Thoracic aorta endothelial cell (primary cell): ENCODE measurements at places on chromosomes 6 and 20. TPM values are rescaled to one million over a fixed set of nuclear protein-coding genes. Genes with fewer than 3 reads are reported as not detected.

Gene DEK
- 199 and 218 TPM in 2 replicates for total RNA-seq

Gene PRDM1
- total RNA-seq, result 2.4 and 7.4 TPM in 2 replicates

Gene KIF13A
- total RNA-seq, result 71.7 and 80.5 TPM in 2 replicates

Gene RNF144B
- total RNA-seq, result 135 and 161 TPM in 2 replicates

Gene PMEPA1
- total RNA-seq, result 7.3 and 11.3 TPM in 2 replicates
